ENCODE measurements at places on chromosomes 16 and 17.

GRCh38 chr17:80361495-80362220 is 53.3 kb upstream of the ENDOV start:
- DNase-seq = no peak

DNA sequence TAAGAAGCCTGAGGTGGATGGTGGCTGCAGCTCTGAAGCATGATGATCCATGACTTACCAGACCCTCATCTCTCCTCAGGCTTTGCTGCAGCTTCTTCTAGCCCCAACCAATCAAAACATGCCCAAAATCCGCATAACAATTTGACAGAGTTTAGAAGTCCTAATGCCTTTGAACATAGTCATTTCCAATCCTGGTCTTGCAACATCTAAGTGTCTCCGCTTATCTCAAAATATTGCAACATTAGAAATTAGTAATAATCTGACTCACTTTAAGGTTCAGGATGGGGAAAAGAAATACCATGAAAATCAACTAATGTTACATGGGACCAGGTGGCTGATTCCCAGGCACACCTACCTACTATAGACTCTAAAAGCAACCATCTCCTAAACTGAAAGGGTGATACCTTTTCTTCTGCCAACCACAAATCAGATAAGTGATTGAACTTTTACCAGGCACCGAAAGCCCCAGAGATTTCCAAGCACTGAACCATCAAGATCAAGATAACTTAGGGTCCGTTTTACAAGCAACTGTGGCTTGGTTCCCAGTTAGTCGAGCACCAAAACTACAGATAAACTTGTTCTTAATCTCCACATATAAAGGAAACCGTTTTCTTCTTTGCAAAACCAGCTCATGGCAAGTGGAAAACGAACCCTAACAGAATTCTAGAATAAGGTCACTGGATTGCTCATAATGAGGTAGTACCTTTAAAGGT is 14.0 kb downstream of the ERN1 start:
- no peak for DNase-seq

GRCh38 chr17:4843321-4844000 is 10.3 kb downstream of the MINK1 start:
- DNase-seq = no peak

DNA sequence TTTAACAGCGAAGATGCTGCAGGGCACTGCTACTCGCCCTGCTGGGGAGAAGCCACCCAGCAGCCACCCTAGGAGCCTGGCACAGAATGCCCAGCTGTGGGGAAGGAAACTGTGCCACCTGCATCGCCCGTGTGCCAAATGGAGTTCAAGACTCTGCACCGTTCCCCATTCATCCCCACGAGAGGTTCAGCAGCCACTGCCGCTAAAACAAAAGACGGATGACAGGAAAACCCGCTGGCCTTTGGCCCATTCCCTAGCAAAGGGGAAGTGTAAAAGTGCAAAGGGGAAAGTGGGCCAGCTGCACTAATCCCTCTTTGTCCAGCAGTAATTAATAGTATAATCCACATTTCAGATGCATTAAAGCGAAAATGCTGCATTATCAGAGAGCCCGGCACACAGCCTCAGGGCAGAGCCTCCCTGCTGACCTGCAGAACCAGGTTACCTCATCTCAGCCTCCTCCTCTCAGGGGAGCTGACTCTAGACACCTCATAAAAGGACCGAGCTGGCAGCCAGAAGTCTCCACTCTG is 37.7 kb downstream of the ZFHX3 start:
- DNase-seq = no peak

DNA sequence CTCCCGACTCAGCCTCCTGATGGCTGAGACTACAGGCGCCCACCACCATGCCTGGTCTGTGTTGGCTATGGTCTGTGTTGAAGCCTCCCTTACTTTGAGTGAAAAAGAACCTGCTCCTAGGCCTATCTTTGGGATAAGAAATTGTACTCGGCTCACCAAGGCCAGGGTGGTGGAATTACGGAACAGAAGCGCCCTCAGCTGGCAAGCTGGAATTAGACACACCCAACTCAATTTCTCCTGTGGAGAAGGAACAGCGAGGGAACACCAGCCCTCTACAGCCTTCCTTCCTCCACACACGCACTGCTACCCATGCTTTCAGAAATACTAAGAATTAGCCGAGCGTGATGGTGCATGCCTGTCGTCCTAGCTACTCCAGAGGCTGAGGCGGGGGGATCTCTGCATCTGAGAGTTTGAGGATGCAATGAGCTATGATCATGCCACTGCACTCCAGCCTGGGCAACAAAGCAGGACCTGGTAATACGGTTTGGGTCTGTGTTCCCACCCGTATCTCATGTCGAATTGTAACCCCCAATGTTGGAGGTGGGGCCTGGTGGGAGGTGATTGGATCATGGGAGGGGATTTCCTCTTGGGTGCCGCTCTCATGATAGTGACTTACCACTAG is 40.1 kb upstream of the RBBP6 start:
- no peak for DNase-seq

DNA sequence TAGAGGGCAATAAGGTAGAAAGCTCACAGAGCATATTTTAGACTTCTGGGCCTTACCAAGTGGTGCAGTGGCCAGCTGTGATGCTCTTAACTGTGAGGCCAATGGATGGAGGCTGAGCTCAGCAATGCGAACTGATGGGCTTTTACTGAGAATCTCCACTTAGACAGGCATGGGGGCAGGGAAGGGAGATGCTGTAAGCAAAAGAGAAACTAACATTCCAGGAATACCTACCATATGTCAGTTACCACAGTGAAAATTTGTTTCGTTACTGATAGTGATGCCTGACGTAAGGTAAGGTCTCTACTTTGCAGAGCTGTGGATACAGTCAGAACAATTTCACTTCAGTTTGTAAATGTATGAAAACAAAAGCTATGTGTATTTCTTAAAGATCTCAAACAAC is 250.6 kb upstream of the ZFHX3 start:
- no peak for DNase-seq

Data from CD4-positive, alpha-beta T cell treated with Interleukin-15 for 1 hour (primary cell).